ENCODE measurements at places on chromosomes 5 and 9.

DNA sequence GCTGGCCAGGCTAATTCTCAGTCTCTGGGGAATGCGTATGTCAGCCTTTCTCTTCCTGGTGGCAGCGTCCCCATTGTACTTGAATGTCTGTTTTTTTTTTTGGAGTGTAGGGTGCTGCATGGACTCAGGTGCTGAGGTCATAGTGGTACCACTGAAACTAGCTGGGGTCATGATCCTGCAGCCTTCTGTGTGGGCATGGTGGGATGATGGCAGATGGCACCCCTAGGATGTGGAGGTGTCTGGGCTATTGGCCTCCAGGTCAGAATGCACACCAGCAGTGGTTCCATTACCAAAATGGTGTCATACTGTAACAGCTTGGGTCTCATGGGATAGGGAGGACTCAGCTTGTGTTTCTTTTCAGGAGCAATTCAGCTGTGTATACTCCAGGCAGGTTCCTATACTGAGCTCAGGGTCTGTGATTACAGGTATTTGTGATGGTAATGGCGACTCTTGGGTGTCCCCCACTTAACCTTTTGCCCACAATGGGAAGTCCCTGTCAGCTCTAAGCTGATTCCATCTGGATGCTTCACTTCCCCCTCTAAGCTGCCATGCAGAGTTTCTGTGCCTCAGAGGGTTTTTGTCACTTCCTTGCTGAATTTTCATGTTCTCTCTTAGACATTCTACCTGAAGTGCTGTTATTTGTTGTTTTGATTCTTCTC, 17.9 kb downstream of the HSD17B4 start:
- no peak for DNase-seq

- DNase-seq, result no peak
Measured at GRCh38 chr5:32802764-32803163, 91.6 kb downstream of the NPR3 start.

DNA sequence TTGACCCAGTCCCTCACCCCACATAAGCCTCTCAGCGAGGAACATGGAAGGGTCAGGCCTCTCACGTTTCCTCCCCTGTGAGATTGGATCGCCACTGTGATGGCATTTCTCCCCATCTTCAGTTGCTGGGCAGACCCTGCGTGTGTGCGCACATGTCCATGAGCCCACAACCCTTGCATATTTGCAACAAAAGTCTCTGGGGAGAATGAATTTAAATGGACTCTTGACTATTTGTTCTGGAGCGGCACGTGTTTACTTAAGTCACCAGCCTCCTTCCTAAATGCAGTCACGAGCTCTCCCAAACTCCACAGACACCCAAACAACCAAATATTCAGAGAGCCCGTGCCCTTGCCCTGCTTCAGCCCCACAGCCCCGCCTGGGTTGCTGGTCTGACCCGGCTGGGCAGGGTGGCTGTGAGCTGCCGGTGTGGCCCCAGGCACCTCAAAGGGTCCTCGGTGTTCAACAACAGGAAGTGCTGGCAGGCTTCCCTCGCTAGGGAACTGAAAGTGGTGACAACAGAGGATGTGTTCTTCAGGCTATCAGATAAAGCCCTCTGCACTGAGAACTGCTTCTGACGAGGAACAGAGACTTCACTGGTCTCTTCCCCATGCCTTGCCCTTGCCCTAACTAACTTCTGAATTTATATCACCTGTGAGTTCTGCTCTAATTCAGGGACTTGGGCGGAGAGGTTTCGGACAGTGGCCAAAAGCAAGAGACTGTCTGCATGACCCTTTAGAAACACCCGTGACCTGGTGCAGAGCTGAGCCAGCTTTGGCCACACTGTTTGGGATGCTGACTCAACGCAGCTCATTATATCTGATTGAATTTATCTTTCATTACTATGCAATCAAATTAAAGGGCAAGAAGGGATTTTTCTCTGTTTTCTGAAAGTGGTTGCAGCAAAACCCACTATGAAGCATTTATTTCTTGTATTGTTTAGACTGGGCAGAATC, 19.2 kb upstream of the CD180 start:
- DNase-seq, result peak; percentile 86

- DNase-seq, result no peak
Measured at GRCh38 chr9:4892501-4893194, 92.4 kb upstream of the JAK2 start.

GRCh38 chr5:175444060-175444904, at the start of gene DRD1:
TSS of gene DRD1 (minus strand) at chr5:175444182. CDS start at chr5:175443099, 1,083 bp downstream.
- peak; percentile 26 for DNase-seq

Measured in Ammon's horn (tissue), 1 donor.